ENCODE measurements at places on chromosomes 11 and 22. TPM values are rescaled to one million over a fixed set of nuclear protein-coding genes. Genes with fewer than 3 reads are reported as not detected.

DNA sequence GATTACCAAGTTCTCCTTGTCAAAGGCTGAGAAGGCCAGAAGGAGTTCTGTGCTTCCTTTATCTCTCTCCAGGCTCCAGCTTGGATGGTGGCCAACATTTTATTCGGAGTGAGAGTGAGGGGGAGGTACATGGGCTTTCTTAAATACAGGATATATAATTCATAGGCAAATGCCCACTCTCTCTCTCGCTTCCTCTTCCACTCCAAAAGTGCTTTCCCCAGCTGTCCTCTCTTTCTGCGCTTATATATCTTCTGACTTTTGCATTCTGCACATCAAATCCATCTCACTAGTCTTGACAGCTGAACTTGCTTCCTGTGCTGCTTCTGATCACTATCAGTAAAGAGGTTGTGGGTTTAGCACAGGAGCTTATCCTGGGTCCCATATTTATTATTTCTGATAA, 125.4 kb upstream of the ARHGAP20 start:
- DNase-seq: no peak

DNA sequence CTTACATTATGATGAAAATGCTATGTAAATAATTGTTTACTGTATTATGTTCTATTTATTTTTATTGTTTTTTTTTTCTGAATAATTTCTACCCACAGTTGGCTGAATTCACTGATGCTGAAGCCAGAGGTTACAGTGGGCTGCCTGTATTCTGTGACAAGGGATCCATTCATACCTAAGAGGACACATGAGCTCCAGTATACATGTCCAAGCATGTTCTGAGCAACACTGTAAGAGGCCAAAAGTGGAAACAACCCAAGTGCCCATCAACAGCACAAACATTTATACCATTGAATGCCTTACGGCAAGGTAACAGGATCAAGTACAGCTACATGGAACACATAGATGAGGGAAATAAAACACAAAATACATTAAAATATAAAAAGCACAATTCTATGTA, 1.4 kb upstream of the SRSF8 start:
- DNase-seq: peak; percentile 87

- DNase-seq: no peak
These were observed 991 bp upstream of the OSM start for GRCh38 chr22:30267382-30268302.

GRCh38 chr11:40445391-40445790, 1014.1 kb downstream of the LRRC4C start:
- DNase-seq: no peak

DNA sequence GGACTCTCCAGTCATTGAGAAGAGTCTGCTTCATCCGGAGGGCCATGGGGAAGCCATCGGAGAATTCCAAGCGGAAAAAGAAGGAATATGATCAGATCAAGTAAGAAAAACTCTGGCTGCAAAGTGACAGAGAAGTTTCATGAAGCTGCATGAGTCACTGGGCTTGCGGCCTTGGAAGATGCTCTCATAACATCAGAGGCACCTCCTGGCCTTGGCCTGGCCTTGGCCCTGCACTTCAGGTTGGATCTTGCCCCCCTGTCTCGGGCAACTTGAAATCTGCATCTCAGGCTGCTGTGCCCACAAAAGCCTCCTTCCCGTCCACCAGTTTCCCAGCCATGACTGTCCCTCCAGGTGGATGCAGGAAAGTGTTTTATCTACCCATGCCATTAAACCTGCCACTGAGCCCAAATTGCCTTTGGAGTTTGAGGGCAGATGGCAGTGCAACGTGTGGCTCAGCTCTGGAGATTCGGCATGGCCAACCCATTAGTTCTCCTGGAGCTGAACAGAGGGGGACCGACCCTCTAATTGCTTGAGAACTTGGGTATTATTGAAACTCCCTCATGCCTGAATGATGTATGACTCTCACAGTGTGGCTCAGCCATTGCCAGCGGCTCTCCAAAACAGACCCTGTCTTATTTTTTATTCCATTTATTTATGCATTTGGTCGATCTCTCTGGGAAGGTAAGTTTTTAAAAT, 66.7 kb downstream of the SEZ6L start:
- no peak for DNase-seq

DNA sequence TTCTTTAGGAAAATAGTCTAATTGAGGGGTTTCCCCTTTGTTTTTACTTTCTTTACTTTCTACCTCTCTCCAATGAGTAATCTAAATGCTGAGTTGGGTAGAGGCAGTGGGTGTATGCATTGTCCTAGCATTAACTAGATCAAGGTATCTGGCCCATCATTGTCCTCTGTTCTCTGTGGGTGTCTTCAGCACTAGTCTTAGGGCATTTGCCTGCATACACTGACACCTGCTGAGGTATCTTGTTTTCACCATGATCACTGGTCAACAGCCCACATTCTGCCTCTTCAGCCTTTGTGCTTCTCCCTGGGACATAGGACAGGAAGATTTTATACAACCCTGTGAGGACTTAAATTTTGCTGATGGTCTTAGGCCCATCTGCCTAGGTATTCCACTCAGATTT, 371.1 kb downstream of the RAB38 start:
- DNase-seq: no peak

DNA sequence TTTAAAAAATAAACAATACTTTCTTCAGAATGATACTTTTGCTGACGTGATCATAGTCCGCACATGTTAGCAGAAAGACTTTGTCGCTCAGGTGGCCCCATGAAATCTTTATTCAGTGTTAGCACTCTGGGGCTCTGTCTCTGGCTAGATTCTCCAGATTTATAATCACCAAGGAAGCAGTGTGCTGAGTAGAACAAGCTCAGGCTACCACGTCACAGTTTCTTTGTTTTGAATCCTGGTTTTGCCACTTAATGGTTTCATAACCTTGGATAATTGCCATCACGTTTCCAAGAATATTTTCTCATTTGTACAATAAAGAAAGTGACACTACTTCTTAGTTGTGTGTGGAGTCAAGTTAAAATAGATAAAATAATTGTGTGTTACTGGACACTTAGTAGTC, 3.9 kb upstream of the MUC15 start:
- DNase-seq: peak; percentile 82

DNA sequence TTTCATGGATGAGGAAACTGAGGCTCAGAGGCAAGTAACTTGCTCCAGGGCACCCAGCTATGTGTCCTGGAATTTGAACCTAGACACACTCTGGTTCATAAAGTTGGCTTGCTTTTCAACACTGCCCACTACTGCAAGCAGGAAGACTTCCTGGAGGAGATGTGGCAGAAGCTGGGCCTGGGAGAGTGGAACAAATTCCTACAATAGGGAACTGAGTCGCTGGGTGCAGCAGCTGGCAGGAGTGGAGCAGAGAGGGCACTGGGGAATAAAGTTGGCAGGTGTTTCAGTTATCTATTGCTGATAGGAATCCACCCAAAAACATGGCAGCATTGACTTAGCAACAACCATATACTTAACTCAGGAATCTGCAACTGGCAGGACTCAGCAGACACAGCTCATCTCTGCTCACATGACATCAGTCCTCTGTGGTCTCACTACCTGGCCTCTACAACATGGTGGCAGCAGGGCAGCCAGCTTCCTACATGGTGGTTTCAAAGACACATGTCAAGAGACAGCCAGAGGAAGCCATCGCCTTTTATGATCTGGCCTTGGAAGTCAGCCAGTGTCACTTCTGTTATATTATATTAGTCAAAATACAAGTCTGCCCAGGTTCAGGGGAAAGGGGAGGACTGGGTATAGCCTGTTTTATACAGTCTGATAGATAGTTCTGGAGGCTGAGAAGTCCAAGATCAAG, 10.6 kb upstream of the CARD10 start:
- no peak for DNase-seq

- DNase-seq: no peak
These were observed 10.1 kb upstream of the FADS3 start for GRCh38 chr11:61901397-61901796.

GRCh38 chr11:61332281-61332796, 566 bp downstream of the DDB1 start:
- no peak for DNase-seq

- no peak for DNase-seq
These were observed 662.6 kb downstream of the METTL15 start for GRCh38 chr11:28770806-28771205.

GRCh38 chr11:3006505-3007260, 14.6 kb upstream of the NAP1L4 start:
- DNase-seq: no peak

GRCh38 chr22:46171940-46172339, 21.6 kb downstream of the PPARA start:
- DNase-seq: peak; percentile 88

GRCh38 chr11:59097113-59097708, 9.8 kb upstream of the FAM111B start:
- DNase-seq: peak; percentile 47

Gene TYR
- not detected for total RNA-seq

Gene FREY1
- total RNA-seq: 1.3 TPM

Gene APOL4
- total RNA-seq: under 0.01 TPM

Gene GGT1
- total RNA-seq: 2.9 TPM

Data from bronchial epithelial cell (primary cell).